COR-L47 (cell line): ENCODE measurements at places on chromosomes 12 and 14.
A peak's percentile ranks its signal among the peaks of the same experiment; 100 is the strongest.

DNA sequence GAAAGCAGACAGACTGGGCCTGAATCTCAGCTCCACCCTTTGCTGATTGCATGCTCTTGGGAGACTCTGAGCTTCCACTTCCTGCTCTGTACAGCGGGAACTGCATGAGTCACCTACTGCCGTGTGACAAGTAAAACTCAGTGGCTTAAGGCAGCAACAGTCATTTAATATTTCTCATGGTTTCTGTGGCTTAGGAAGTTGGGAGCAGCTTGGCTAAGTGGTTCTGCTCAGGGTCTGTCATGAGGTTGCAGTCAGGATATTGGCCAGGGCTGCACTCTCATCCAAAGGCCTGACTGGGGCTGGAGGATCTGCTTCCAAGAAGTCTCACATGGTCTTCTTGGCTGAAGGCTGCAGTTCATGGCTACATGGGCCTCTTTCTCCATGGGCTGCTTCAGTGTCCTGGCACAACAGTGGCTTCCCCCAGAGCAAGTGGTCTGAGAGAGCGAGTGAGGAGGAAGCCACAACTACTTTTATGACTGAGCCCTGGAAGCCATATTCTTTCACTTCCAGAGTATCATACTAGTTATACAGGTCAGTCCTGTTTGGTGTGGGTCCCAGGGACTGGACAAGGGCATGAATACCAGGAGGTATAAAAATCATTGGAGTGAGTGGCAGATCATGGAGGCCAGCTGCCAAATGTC lies 49.7 kb downstream of the FAM222A start:
- no peak for DNase-seq

DNA sequence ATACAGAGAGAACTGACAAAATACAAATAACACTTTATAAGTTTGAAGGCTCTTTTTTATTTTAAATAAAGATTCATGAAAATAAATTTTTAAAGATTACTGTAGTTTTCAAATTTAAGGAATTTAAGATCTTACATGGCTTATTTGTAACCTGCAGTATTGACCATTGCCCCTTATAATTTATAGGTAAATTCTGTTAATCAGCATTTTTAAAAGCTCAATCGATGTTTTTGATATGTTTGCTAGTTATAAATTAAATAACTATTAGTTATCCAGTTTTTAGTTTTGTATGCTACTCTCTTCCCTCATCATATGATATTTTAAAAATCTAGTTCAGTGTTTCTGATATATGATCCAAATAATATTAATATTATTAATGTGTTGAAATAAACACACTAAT lies 109.9 kb downstream of the MON2 start:
- DNase-seq: no peak

- DNase-seq: no peak
Measured at GRCh38 chr14:32010604-32011125, 66.4 kb upstream of the ARHGAP5 start.

DNA sequence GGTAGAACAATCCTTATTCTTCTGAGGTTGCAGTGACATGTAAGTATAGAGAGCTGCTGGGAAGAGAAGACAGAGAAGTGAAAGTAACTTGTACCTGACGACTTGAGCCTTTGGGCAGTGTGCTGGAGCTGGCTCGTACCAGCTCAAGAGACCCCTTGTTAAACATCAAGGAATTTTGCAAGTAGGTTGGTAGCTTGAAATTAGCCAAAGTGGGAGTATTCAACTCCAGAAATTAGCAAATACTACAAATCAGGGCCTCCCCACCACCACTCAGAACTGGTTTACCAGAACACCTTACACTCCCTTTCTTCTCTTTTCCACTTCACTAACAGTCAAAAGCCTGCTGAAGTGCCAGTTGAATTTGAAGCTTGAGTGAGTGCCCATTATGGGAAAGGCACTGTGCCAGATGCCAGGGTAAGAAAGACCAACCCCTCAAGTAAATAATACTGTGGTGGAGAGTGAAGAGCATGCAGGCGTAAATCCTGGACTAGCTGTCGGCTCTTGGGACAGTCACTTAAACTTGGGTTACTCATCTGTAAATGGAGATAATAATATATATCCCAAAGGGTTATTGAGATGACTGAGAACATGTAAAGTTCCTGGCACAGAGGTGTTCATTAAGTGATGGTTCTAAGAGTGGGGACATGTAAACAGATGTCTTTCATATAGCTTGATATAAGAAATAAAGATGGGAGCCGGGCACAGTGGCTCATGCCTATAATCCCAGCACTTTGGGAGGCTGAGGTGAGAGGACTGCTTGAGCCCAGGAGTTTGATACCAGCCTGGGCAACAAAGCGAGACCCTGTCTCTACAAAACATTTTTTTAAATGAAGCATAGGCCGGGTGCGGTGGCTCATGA lies 27.0 kb upstream of the EID3 start:
- peak; percentile 56 for DNase-seq

DNA sequence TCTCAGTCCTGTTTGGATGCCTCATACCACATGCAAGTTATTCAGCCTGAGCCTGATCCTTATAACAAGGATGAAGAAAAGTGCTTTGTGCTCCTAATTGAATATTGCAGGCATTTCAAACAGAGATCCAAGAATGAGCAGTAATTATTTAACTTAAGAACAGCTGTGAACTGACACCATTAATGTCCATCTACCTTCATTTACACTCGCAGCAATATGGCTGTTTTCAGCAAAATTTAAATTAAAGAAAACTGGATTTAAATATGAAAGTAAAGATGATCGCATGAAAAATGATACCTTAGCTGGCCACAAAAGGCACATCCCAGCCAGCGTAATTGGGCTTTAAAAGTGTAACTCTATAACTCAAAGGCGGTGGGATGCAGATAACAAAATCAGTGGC lies 466.3 kb downstream of the GALC start:
- no peak for DNase-seq

DNA sequence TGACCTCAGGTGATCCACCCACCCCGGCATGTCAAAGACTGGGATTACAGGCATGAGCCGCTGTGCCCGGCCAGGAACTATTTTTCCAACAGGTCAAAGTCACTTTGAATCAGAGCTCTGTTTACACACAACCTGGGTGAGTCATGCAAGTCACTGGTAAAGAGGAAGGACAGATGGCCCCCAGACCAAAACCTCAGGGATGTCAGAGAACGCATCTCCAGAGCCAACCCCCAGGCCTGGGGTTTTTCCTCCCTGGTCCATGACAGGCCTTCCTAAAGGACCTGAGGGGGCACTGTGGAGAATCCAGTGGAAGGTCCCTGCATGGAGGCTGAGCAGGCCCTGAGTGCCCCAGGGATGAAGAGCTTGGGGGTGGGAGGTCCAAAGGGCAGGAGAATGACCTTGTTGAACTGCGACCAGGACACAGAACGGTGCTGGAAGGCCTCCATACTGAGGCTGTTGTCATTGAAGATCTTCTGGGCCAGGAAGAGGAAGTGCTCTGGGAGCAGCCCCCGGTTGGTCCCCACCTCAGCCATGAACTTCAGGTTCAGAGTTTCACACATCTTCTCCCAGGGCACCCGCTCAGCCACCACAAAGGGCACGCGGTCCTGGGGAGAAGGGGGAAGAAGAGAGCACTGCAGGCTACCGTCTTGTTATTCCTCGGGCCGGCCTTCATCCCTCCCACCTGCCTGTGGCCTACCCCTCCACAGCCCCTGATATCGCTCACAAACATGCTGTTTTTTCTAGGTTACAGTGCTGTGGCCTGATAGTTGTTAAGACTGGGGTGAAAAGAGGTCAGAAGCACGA lies 9.1 kb downstream of the STAT6 start:
- DNase-seq: no peak

DNA sequence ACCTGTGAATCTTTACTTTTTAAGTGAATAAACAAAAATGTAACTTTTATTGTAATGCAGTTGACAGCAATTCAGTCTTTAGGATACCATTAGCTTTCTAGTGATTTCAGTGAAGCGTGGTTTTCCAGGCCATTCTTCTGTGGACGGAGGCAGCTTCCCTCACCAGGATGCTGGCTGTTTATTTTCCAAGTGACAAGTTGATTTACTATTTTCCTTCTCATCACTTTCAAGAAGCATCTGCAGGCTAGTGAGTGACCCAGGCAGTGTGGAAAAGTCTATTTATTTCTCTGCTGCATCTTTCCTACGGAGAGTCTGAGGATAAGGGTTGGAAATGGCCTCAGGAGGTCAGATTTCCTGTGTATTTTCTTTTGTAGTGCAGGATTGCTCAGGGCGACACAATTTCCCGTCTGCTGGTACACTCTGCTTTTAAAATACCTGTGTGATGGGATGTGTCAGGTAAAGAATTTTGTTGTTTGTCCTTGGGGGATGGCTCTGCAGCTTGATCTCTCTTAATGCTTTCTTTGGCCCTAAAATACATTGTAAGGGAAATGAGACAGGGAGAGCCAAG lies 467.8 kb downstream of the NRXN3 start:
- no peak for DNase-seq

DNA sequence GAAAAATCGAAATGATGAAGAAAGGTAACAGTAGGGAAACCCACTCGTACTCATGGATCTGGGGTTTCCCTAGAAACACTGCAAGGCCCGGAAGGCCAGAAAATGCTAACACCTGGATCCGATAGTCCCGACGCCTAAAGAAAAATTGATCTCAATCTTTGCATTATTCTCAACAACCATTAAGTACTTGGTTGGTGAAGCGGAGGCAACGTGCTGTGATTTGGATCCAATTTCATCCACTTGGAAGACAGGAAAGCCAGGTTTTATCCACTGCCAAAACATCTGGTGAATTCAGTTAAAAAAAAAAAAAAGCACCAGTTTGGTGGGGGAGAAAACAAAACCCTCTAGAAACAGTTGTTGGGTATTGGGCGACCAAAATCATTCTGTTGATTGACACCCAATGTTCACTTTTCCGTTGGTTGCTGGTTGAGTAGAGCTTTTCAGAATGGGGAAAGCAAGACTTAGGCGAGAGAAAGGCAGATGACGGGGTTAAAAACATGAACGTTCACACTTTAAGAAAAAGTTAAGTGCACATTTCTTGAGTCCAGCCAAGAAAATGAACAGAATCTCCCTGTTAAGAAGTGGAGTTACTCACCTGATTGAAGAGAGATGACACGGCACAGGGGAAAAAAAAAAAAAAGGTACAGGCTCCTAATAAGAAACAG lies 41.9 kb upstream of the MED13L start:
- no peak for DNase-seq

DNA sequence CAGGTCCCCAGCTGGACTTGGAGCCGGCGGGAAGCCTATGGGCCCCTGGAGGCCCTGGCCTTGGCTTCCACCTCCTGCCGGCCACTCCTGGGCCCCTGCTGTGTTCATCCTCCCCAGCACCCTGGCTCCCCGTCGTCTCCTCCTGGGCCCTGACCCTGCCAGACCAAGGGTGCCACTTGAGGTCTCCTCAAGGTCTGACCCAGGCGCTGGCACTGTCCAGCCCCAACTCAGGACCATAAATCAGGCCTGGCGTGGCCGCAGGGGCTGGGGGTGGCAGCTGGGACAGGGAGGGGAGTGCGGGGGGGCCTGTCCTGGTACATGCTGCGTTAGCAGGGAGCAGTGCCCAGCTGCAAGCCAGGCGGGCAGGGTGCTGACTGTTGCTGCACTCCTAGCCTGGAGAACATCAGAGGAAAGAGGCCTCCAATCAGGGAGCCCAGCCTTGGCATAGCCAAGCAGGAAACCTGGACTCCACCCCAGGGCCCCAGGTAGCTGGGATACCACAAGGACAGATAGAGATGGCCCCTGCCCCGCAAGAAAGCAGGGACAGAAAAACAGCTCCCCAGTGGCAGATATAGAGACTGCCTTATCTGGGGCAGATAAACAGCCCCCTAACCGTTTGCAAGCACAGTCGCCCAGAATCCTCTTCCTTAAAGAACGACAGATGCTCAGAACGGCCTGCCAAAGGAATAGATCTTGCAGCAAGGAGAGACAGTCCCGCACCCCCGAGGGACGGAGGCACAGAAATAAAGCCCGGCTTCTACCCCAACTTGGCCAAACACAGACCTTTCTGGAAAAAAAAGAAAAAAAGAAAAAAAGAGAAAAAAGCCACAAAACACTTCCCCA lies 6.5 kb upstream of the ATG101 start:
- DNase-seq: no peak

DNA sequence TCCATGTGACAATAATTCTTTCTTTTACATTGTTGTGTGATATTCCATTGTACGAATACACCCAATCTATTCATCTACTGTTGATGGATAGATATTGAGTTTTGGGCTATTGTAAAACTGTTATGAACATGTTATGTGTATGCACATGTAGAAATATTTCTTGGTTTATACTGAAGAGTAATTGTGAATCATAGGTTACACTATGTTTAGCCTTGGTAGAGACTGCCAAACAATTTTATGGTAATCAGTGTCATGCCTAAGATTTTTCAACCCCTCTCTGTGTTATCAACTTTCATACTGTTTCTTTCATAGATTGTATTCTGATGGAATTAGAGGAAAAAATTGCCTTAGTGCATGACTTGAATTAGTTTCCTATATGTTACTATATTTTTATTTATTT lies 39.5 kb downstream of the FRMD6 start:
- DNase-seq: no peak

- DNase-seq: no peak
Measured at GRCh38 chr12:15044471-15044870, 71.6 kb downstream of the PDE6H start.

DNA sequence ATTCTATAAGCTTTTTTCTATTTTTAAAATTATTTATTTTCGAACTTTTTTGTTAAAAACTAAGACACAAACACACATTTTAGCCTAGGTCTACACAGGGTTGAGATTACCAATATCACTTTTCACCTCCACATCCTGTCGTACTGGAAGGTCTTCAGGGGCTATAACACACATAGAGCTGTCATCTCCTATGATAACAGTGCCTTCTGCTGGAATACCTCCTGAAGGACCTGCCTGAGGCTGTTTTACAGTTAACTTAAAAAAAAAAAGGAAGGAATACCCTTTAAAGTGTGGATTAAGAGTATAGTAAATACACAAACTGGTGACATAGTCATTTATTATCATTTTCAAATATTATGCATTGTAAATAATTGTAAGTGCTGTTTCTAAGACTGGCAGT lies 43.0 kb downstream of the RASSF8 start:
- DNase-seq: no peak

DNA sequence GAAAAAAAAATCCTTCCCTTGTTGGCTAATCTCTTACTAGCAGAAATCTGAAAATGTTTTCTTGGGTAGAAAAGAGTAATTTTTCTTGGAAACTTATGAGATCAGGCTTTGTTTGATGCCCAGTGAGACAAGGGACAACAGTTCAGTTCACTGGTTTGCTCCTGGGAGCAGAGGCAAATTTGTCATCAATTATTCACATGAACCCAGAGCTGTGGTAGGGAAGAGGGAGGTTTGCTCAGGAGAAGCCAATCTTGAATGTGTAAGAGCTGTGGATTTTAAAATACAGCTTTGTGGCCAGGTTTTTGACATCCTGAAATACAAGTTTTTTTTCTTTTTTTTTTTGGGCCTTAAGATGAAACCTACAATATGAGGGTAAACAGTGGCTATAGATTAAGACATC lies 426.6 kb downstream of the ATP23 start:
- no peak for DNase-seq
